Stimulated activated CD8-positive, alpha-beta memory T cell treated with anti-CD3 and anti-CD28 coated beads, Interleukin-4, amount 100 ng/mL, for 48 hours (primary cell): ENCODE measurements at places on chromosomes 16 and 17.

DNA sequence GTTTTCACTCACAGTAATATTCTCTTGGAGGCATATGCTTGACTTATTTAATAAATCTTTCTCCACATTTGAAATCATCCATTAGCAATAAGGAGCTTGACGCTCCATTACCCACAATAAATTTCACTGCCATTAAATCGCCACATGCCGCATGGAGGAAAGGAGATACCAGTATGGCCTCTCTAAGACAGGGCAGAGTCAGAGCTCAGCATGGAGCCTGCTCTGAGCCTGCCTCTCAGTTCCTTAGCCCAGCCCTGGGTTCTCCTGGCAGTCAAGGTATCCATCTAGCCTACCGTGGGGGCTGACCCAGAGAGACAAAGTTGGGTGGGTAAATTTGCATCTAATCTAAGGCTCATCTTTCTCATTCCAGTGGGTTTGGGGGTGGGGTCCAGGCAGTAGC is 80.3 kb upstream of the CES5A start:
- no peak for DNase-seq

DNA sequence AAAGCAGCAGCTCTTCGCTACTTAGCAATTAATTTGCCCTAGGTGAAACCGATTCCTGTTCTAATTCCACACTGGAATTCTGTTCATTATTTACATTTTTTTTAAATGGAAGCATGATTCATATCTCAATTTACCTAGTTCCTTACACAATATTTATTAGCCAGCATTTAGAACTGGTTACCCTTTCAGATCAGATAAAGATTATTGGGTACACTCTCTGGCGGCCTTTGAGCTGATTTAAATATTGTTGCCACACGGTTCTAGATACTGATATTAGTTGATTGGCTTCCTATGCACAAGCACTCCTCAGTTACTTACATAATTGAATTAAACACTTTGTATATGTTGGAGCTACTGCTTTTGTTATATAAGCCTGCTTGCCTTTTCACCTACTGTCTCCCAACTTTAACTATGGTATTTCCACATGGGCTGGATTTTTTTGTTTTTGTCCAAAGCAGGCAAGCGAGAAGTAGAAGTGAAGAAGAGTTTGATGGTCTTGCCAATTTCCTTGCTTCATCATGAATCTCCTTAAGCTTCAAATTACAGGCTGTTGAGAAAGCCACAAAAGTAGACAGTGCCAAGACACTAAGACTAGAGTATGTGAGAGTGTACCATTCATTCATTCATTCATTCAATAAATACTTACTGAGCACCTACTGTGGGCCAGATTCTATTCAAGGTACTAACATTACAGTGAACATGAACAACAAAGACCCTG is 3.9 kb upstream of the ALDH3A2 start:
- DNase-seq, result no peak

DNA sequence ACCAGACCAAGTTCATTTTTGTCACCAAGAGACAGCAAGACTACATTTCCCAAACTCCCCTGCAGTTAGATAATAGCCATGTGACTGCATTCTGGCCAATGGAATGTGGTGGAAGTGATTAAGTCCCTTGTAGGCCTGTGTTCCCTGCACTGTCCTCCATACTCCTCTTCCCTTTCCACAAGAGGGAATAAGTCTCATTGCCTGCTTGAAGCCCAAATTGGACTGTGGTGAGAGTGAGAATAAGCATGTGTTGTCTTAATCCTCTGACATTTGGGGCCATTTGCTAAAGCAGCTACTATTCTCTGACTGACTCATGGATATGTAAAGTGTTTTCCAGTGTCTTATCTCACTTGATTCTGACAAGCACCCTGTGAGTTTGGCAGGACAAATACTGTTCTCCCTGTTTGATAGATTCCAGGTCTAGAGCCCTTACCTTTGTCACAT is 20.7 kb downstream of the PIK3R6 start:
- DNase-seq, result no peak

- no peak for DNase-seq
These were observed 7.4 kb downstream of the NAGLU start for GRCh38 chr17:42543190-42544079.

DNA sequence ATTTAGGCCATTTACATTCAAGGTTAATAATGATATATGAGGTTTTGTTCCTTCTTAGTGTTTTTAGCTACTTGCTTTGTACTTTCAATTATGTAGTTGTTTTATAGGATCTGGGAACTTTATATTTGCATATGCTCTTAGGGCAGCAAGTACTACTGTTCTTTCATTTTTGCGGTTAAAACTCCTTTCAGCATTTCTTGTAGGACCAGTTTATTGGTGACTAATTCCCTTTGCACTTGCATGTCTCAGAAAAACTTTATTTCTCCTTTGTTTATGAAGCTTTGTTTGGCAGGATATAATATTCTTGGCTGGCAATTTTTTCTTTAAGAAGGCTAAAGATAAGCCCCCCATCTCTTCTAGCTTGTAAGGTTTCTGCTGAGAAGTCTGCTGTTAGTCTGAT is 131.3 kb upstream of the CDH8 start:
- DNase-seq, result no peak

DNA sequence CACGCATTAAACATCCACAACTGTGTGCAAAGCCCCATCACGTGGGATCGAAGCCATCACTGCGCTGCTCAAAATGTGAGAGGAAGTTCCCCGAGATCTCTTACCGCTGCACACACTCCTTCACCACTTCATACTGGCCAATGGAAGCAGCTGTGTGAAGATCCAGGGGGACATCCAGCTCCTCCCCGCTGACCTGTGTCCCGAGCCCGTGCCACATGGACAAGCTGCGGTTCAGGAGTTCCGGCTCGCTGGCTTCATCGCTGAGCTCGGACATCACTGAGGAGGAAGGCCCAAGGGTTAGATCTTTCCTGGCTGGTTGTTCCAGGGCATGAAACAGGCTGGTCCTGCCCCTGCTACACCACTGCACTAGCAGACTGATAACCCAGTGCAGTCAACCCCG is 4.2 kb downstream of the ANKS3 start:
- no peak for DNase-seq

DNA sequence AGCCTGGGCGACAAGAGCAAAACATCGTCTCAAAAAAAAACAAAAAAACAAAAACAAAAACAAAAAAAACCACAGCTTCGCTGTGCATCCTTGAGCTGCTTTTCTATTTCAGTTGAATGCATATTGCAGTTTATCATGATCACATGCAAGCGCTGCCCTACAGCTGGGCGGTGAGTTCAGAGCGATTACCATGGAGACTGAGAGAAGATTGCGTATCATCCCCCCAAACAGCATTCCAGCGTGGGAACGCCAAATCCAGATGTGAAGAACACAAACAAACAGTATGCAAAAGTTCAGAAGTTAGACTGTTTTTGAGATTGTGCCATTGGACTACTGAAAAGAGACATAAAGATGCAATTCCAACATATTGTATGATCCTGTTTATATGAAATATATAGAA is 15.1 kb upstream of the SLC52A1 start:
- no peak for DNase-seq

DNA sequence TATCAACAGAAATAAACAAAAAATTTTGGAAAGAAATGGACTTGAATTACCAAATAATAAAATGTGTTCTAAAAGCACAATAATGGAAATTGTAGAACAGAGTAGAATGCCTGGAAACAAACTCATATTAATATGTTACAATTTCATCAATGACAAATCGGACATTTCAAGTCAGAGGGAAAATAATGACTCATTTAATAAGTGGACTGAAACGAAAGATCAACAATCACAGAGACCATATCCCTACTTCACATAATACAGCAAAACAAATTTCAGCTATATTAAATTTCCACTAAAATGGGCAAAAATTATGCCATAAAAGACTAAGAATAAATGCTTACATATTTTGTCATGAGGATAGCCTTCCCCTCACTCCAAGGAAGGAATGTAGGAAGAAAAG is 25.7 kb downstream of the CDYL2 start:
- no peak for DNase-seq

- DNase-seq, result no peak
These were observed 16.8 kb downstream of the NOG start for GRCh38 chr17:56610321-56610720.

- DNase-seq, result no peak
These were observed 4.3 kb upstream of the C16orf92 start for GRCh38 chr16:30018731-30019158.

DNA sequence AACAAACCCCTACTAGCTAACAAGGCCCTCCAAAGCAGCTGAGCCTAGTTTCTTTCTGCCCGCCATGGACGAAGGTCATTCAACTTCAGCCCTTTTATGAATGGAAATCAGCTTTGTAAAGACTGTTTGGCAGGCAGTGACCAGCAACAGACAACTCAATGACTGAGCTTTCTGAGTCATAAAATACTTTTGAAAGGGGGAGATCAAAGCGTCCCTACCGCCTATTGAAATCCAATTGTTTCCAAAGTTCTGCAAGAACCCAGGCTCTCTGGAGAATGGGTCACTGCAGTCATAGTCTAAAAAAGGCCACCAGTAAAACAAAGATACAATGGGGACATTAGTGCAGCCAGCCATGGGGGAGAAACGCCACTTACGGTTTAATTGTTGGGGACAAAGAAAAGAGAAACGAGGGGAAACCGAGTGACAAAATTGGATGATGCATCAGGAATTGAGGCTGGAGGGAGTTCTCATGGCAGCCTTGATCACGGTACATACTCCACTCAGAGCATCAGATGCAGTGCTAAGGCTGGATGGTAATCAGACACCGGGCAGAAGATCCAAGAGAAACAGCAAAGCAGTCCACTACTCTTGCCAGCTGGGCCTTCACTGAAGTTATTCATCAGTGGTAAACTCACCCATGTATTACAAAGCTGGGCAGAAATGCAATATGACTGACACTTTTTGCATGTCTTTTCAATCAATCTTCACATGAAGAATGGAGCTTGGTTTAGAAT is 9.8 kb downstream of the ADAMTS18 start:
- DNase-seq, result no peak

- DNase-seq, result no peak
These were observed 10.7 kb downstream of the DRC3 start for GRCh38 chr17:17983376-17983775.

GRCh38 chr17:80050706-80051105 is 14.3 kb downstream of the CCDC40 start:
- DNase-seq, result no peak

GRCh38 chr17:3890082-3890877 is 2.6 kb downstream of the CAMKK1 start:
- DNase-seq, result peak; percentile 53

DNA sequence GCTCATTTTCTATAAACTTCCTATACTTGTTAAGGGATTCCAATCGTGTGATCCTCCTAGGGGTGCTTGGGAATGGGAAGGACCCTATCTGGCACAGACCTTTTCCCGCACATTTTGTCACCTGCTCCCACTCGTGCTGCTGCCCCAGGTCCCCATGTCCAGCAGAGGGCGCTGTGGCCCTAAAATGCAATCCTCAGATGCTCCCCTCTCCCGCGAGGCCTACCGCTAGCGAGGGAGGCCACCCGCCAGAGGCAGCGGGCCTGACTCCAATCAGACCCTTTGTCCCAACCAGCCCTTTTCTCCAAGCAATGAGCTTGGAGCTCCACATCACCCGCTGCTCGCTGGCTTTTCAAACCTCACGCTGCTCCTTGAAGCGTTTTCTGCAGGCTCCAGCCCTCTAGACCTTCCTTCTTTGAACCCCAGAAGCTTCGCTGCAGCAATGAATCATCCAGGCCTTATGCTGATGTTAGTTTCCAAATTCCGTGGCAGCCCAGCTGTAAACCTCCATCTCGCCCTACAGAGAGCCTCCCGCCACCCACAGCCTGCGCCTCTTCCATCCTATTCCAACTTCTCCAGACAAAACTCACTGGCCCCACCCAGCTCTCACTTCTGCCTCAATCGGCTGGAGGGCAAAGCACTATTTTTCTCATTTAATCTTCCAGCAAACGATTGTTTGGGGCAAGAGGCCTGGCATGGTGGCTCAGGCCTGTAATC is 23.6 kb upstream of the FZD2 start:
- peak; percentile 96 for DNase-seq

DNA sequence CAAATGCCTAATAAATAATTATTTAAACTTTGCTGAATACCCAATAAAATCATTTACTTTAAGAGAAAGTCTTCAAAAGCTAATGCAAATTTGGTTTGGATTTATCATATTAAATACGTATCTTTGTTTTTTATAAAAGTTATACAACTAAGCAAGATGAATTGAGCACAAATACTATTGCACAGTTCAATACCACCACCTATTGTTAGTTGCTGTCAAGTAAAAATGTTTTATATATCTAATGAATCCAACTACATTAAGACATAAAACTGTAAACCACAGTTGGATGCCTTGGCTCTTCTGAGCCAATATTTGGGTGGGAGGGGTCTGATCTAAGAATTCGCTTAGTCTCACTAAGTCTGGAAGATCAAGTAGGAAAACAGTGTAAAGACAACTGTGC is 7.7 kb downstream of the FBXL20 start:
- DNase-seq, result no peak

- no peak for DNase-seq
These were observed at the start of gene ARHGAP27 for GRCh38 chr17:45432405-45433158. TSS of gene ARHGAP27 (minus strand) at chr17:45432870. CDS start at chr17:45430279, 2,591 bp downstream.

DNA sequence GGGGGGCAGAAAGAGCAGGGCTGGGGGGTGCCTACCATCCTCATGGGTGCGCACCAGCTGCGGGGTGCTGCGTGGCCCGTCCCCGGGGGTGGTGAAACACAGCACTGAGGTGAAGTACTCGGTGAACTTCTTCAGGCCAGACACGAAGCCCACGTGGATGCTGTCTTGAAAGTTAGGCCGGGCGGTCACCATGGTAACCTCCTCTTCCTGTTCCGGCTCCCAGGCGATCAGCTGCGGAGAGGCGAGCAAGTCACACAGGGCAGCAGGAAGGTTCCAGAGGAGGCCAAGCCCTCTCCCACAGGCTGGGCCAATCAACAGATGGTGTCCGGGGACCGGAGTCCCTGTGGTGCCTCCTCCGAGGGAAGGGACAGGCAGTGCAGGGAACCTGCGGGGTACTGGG is 90.1 kb upstream of the CDC42EP4 start:
- peak; percentile 23 for DNase-seq

- DNase-seq, result no peak
These were observed 851 bp downstream of the EDC4 start for GRCh38 chr16:67873435-67874370.

DNA sequence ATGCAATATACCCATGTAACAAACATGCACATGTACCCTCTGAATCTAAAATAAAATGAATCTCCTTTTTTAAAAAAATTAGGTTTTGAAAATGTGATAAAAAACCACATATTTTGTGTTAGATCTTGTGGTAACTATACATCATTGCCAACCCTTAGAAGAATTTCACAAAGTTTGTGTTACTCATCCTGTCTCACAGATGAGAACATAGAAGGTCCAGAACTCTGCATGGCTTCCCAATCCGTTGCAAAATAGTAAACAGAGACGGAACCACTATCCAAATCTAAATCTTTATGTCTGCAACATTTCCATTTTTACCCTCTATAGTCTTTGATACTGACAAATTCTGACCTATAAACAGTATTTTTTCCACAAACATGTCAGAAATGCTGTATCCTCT is 759.9 kb downstream of the KCNJ2 start:
- no peak for DNase-seq

- DNase-seq, result no peak
These were observed at the start of gene NTN3 for GRCh38 chr16:2471016-2471652. TSS of gene NTN3 (plus strand) at chr16:2471297. CDS start at chr16:2471702, 405 bp downstream.

GRCh38 chr17:40857535-40857934 is 9.5 kb downstream of the KRT12 start:
- no peak for DNase-seq
